ENCODE measurements at places on chromosomes 2 and 18.

- DNase-seq: no peak
Observed at GRCh38 chr18:29250843-29251242, 1073.9 kb upstream of the CDH2 start.

DNA sequence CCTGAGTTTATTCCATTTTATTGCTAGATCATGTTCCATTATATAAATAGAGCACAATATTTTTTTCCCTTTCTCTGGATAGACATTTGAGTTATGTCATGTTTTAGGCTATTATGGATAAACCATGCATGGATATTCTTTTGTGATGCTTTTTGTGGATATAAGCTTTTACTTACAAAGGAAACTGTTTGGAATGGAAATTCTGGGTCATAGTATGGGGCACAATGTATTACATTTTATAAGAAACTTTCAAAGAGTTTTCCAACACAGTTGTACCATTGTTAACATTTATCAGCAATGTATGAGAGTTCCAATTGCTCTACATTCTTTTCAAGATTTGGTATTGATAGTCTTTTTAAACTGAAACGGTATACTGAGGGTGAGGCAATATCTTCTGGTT, 749.4 kb downstream of the SOCS6 start:
- DNase-seq: no peak

GRCh38 chr18:62878305-62878704, 163.0 kb downstream of the PHLPP1 start:
- DNase-seq: no peak

DNA sequence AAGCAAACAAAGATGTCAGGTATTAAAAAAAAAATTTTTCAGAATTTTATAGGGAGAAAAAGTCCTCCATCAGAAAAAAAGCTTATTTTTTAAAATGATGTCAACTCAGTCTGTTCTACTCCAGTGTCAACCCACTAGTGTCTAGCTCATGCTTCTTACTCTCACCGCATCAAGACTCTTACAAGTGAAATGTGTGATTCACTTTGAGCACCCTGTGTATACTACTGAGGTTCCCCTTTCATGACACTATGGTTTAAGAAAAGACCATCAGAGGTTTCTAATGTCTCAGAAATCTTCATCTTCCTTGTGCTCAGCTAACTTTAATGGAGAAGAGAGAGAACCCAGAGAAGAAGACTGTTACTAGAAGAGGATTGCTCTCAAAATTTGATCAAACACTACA, 43.4 kb downstream of the FEZ2 start:
- DNase-seq: no peak

GRCh38 chr2:143481237-143481623, 352.0 kb downstream of the ARHGAP15 start:
- DNase-seq: no peak

DNA sequence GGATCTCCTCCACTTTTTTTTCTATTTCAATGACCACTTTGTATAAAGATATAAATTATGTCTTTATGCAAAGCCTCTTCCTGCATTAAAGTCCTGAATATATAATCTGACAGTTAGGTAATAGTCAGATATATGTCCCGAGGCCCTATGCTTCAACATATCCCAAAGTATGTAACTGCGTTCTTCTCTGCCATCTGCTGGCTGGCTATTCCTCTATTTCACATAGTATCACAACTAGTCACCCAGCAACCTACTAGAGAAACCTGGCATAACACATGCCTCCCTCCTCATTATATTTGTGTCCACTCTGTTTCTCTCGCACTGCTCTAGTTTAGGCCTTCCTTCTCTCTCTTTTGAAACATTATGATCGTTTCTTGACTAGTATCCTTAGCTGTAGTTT, 640.8 kb downstream of the DPP10 start:
- DNase-seq: no peak

DNA sequence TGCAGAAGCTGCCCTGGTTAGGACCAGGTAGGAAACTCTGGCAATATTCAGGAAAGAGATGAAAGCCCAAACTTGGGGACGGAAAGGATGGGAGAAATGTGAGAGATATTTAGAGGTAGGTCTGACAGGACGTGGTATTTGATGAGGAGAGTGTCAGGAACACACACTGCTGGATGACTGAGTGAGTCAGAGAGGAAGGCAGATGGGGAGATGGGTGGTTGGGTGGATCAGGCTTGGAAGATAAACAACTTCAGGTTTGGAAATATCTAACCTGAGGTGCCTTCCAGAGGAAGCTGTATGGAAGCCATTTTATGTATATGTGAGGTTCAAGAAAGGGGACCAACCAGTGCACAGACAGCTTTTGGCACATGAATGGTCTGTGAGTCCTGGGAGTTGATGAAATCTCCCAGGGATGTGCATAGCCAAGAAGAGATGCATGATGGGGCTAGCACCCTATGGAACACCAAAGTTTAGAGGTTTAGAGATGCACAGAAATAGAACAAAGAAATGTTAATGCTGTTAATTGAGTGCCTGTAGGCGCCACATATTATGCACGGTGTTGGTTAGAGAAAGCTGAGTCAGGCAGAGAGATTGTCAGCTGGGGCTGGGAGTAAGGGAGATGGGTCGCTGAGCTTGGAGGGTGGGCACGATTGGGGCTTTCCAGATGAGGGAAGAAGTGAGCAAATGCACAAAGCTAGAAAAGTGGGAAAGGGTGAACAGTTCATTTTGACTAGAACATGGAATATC, 101.0 kb downstream of the VIT start:
- no peak for DNase-seq

DNA sequence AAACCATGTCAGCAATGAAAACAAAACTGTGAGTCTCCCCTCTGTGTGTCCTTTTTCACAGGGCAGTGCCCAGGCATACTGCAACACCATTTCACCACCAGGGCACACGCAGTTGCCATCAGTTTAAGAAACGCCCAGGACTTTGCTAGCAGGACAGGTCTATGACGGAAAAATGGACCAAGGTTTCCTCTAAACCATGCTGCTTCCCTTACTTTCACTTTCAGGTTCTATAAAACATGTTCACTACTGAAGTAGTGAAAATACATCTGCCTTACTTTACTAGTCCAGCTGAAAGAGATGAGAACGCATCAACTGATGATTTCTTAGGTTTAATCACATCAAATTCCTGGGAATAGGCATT, 110.5 kb downstream of the TCF4 start:
- DNase-seq: peak; percentile 60

GRCh38 chr2:58046585-58047372, at the start of gene VRK2:
VRK2 (plus strand) TSS chr2:58046806; CDS start chr2:58048832, 2,026 bp downstream.
- peak; percentile 80 for DNase-seq

DNA sequence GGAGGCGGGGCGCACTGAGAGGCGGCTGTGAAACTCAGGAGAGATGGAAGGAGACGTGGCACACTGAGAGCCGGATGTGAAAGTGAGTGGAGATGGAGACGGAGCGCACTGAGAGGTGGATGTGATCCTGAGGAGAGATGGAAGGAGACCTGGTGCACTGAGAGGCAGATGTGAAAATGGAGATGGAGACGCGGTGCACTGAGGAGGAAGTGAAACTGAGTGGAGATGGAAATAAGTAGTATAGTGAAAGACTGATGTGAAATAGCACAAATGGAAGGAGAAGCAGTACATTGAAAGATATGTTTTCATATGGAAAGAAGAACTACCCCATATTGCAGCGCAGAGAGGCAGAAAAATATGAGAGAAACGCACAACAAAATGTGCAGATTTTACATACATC, 281.6 kb upstream of the RGPD4 start:
- no peak for DNase-seq

- no peak for DNase-seq
Observed at GRCh38 chr2:174863183-174863582, 98.9 kb upstream of the CHRNA1 start.

- DNase-seq: no peak
Observed at GRCh38 chr2:239366740-239367139, 34.1 kb downstream of the HDAC4 start.

GRCh38 chr2:70103531-70104061, 16.3 kb downstream of the PCBP1 start:
- DNase-seq: no peak

- no peak for DNase-seq
Observed at GRCh38 chr2:11478899-11479605, 13.1 kb upstream of the E2F6 start.

- DNase-seq: no peak
Observed at GRCh38 chr2:127589841-127590240, 54.4 kb downstream of the MYO7B start.

- DNase-seq: no peak
Observed at GRCh38 chr2:119305497-119306195, 61.0 kb downstream of the C2orf76 start.

GRCh38 chr2:21746499-21746898, 622.7 kb downstream of the TDRD15 start:
- no peak for DNase-seq

GRCh38 chr18:76441668-76442412, 53.2 kb downstream of the ZNF516 start:
- DNase-seq: no peak

- no peak for DNase-seq
Observed at GRCh38 chr18:33467531-33467930, 27.0 kb upstream of the CCDC178 start.

GRCh38 chr18:21452796-21453510, 147.6 kb downstream of the ESCO1 start:
- no peak for DNase-seq

DNA sequence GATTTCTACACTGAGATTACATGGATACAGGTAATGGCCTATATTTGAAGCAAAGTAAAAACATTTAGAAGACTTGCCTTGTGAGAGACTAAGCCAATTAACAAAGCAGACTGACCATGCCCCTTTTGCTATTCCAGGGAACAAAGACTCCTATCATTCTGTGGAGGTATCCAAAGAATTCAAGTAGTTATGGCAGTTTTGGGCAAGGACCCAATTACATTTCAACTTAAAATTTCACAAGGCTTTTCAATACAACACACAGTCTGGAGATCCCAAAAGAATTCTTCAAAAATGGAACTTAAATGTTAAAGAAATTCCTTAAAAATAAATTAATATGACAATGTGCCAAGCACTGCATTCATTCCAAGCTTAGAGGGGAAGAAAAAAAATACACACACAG, 109.2 kb upstream of the CHRNA1 start:
- DNase-seq: no peak

Measured in kidney glomerular epithelial cell (primary cell).